Astrocyte of the spinal cord (primary cell): ENCODE measurements at places on chromosomes 3 and 15.

DNA sequence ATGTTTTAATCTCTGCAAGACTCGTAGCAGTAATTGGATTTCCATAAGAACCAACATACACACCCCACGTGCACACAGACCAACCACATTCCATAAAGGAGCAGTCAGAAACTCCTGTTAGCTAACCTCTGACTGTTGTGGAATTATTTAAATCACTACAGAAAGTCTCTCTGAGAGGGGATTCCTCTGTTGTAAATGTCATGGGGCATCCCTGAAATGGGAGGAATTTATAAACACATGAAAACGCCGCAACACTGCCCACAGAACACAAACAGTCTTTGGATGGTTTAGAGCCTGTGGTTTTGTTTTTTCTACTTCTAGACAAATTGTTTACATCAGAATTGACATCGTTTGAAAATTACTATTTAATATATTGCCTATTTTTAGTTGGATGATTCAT is 740.1 kb upstream of the GRM7 start:
- peak; percentile 3 for DNase-seq

DNA sequence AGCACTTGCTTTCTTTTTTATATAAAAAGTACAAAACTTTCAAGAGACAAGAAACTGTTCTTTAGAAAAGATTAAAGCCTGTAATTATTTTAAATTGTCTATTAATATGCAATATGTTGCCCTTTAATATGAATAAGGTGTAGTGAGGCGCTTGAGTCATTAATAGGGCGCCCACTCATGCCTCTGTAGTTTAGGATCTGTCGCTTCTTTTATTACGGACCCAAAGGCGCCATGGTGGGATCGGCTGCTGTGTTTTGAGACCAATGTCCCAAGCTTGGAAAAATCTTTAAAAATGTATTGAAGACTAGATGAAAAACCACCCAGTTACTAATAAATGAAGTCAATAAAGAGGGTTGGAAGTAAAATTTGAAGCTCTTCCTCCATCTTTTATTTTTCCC is 259.5 kb upstream of the MEIS2 start:
- DNase-seq: no peak

- no peak for DNase-seq
Measured at GRCh38 chr3:186841620-186842019, 890 bp upstream of the ADIPOQ start.

GRCh38 chr15:77186594-77187011 is 115.7 kb upstream of the TSPAN3 start:
- peak; percentile 52 for DNase-seq

GRCh38 chr3:277873-278272 is 81.3 kb downstream of the CHL1 start:
- DNase-seq: no peak

- DNase-seq: no peak
Measured at GRCh38 chr15:47670365-47670764, 46.9 kb upstream of the SEMA6D start.

DNA sequence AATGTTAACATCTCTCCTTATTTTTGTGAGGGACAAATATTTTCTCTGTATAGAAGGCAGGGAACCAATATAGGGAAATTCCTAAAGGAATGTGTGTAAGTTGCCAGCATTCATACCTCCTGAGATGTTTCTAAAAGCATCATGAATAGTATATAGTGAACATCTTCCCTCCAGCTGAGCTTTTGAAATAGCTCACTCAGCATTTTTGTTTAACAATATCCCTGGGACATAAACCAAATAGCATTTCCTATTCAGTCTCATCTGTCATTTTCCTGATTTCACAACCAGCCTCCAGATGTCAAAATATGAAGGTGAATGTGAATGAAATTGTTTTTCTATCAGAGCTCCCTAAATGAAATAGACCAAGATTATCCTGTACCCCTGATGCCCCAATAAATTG is 137.2 kb downstream of the PPM1L start:
- DNase-seq: no peak

GRCh38 chr3:58952128-58952917 is 97.5 kb downstream of the CFAP20DC start:
- no peak for DNase-seq

DNA sequence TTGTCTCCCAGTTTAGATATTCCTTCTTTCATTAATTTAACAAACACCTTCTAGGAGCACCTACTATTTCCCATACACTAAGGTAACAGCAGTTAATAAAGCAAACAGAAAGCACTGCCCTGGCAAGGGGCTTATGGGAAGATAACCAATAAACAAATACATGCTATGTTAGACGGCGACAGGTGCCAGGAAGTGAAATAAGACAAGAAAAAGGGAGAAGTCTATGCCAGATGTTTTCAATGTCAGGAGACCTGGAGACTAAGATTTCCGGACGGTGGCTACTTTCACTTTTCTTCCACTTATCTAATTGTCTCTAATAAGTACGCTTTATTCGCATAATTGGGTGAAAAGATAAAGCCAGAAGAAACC is 32.5 kb upstream of the ZNF445 start:
- peak; percentile 29 for DNase-seq

GRCh38 chr3:110811050-110811449 is 260.6 kb upstream of the NECTIN3 start:
- DNase-seq: peak; percentile 70

DNA sequence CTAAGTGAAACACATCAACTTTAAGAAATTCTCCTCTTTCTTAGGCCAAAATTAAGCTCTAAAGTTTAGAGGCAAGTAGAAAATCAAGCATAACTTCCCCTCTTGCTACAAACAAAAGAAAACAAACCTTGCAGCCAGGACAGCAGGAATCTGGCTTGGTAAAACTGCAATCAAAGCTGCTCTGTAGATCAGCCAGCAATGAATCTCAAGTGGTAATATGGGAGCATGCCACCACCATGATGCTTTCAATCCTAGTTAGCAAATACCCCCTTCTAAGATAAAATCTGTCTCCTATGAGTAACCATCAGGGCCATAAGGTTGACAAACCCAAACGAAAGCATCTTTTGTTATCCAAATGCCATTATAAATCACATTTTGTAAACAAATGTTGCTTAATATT is 208.3 kb upstream of the PLSCR5 start:
- DNase-seq: peak; percentile 60
